Ovary (tissue), 10 donors: ENCODE measurements at places on chromosomes 13 and 19. TPM values are rescaled to one million over a fixed set of nuclear protein-coding genes. Genes with fewer than 3 reads are reported as not detected.
A peak's percentile ranks its signal among the peaks of the same experiment; 100 is the strongest.

DNA sequence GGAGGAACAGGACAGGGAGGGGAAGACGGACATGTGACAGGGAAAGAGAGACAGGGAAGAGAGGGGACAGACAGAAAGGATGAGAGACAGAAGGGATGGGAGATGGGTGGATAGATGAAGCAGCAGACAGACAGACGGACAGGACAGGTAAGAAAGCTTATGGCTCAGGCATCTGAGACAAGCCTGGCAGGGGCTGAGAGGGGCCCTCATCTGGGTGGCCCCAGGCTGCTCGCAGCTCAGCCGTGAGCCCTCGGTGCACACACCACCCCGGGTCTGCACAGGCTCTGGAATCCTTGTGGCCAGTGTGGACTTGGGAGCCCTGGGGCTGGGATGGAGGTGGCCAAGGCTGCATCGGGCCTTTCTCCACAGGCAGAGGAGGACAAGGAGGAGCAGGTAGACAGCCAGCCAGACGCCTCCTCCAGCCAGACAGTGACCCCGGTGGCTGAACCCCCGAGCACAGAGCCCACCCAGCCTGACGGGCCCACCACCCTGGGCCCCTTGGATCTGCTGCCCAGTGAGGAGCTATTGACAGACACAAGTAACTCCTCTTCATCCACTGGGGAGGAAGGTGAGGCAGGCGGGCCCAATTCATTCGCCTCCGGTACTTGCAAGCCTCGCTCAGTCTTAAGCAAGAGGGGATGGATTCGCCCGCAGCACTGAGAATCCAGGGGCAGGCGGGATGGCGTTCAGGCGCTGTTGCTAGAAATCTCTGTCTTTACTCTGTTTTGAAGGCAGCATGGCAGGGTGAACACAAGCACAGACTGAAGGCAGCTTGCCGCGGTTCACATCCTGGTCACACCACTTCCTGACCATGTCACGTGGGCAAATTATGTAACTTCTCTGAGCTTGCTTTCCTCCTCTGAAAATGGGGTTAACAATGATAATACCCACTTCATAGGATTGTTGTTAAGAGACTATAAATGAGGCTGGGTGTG lies 14.0 kb downstream of the GRAMD1A start:
- H3K27me3 ChIP-seq, result no peaks in the 10 kb centered on the region
- H3K4me1 ChIP-seq, result no peaks in the 10 kb centered on the region
- H3K36me3 ChIP-seq, result no peaks in the 10 kb centered on the region
- H3K27ac ChIP-seq, result no peak overlapping the region
- DNase-seq, result no peak

- H3K4me1 ChIP-seq, result no peaks in the 10 kb centered on the region
- no peak overlapping the region for H3K4me3 ChIP-seq
- H3K27me3 ChIP-seq, result no peaks in the 10 kb centered on the region
- H3K36me3 ChIP-seq, result no peaks in the 10 kb centered on the region
Observed at GRCh38 chr19:7386308-7386707, 37.6 kb downstream of the ARHGEF18 start.

- DNase-seq, result no peak
- no peak overlapping the region for H3K27ac ChIP-seq
- no peaks in the 10 kb centered on the region for H3K36me3 ChIP-seq
- peaks cover 11% of the 10 kb centered on the region for H3K4me1 ChIP-seq
- H3K27me3 ChIP-seq, result no peaks in the 10 kb centered on the region
Observed at GRCh38 chr19:35320065-35320713, 8.8 kb upstream of the CD22 start.

DNA sequence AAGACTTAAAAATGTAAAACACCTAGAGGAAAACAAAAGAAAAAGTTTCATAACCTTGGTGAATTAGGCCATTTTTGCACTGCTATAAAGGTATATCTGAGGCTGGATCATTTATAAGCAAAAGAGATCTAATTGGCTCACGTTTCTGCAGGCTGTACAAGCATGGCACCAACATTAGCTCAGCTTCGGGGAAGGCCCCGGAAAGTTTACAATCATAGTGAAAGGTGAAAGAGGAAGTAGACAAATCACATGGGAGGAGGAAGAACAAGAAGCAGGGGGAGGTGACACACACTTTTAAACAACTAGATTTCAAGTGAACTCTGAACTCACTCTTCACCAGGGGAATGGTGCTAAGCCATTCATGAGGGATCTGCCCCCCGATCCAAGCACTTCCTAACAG lies 1358.5 kb upstream of the PCDH9 start:
- H3K4me1 ChIP-seq, result no peaks in the 10 kb centered on the region
- H3K4me3 ChIP-seq, result no peak overlapping the region
- no peak for DNase-seq
- no peak overlapping the region for H3K27ac ChIP-seq

DNA sequence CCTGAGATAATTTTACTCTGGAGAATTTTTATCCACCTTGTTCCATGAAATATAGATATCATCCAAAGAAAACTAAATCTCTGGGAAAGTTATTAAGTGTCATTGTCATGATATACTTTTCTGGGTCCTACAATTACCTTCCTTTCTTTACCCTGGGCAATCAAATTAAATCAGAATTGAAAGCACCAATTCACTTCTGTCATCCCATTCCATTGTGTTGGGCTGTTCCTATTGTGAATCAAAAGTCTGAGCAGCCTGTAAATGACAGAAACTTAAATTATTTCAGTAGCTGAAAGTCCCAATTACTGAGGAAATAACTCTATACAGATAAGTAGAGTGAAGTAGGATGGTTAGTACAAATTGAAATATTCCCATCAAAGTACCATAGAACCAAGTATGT lies 1284.2 kb downstream of the EFNB2 start:
- no peak overlapping the region for H3K27ac ChIP-seq
- H3K36me3 ChIP-seq, result no peaks in the 10 kb centered on the region
- H3K4me1 ChIP-seq, result no peaks in the 10 kb centered on the region
- H3K4me3 ChIP-seq, result no peak overlapping the region
- no peak for DNase-seq

DNA sequence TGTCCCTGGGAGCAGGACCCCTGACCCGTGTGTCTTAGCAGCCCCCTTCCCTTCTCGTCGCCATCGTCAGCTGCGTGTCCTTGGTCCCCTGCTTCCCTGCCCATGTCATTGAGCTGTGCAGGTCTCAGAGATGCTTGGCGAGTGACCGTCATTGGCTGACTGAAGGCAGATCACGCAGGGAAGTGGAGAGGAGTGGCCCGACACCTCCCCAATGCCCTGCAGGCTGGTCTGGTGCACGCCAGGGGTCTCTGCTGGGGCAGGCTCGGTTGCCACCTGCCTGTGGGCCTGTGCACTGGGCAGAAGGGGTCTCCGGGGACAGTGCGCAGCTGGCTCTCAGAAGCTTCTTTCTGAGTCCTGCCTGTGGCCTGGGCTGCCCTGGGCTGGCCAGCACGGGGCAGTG lies 6.2 kb downstream of the GNA11 start:
- no peak overlapping the region for H3K27ac ChIP-seq
- no peaks in the 10 kb centered on the region for H3K27me3 ChIP-seq
- H3K36me3 ChIP-seq, result no peaks in the 10 kb centered on the region
- peaks cover 48% of the 10 kb centered on the region for H3K4me1 ChIP-seq
- H3K4me3 ChIP-seq, result no peak overlapping the region
- DNase-seq, result no peak

GRCh38 chr13:100674872-100675660 lies 471 bp upstream of the TMTC4 start:
- DNase-seq, result peak; percentile 100
- H3K36me3 ChIP-seq, result no peaks in the 10 kb centered on the region
- H3K4me3 ChIP-seq, result peak overlapping the region; percentile 68

GRCh38 chr19:53865523-53865917 lies 2.2 kb upstream of the MYADM start:
- H3K4me3 ChIP-seq, result no peak overlapping the region
- no peak overlapping the region for H3K27ac ChIP-seq
- no peak for DNase-seq
- peaks cover 6% of the 10 kb centered on the region for H3K4me1 ChIP-seq
- H3K36me3 ChIP-seq, result no peaks in the 10 kb centered on the region
- H3K27me3 ChIP-seq, result no peaks in the 10 kb centered on the region

DNA sequence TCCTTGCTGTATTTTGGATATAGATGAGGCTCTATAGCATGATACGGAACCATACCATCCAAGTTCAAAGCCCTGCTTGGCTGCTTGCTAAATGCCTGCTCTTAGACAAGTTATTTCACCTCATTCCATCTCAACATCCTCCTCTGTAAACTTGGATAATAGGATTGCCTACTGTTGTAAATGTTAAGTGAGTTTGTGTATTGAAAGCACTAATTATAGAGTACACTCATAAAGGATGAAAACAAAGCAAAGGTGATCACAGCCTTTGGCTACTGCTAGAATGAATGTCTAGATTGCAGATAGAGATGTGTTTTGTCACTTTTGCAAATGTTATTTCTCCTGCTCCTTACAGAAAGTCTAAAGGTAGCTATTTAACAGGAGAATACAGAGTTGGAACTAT lies 34.3 kb upstream of the STARD13 start:
- H3K4me3 ChIP-seq, result no peak overlapping the region
- DNase-seq, result no peak
- H3K27ac ChIP-seq, result no peak overlapping the region
- no peaks in the 10 kb centered on the region for H3K27me3 ChIP-seq

DNA sequence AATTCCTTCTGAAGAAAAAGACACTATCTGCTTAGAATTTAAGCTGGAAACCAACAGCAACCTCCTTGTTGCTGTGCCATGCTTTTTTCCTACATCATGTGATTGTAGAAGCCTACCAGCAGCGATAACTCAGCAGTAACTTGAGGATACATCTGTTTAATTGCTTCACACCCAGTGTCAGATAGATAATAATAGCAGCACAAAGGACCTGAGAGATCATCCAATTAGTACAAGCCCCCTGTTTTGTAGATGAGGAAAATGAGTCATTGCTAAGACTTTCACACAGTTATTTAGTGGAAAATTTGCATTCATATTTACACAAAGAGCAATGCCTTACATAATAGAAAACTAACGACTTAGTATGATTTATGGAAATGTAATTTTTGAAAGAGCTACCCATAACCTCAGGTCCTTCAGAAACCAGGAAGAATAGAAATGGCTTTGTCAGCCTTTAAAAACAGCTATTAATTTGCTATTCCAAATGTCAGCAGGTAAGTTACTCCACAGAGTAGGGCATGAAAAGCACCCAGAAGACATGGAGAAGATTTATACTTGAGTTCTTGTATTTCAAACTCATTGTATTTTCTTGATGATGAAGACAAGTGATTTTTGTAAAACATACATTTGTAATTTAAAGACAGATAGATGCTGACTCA lies 93.7 kb upstream of the SGCG start:
- no peaks in the 10 kb centered on the region for H3K4me1 ChIP-seq
- H3K4me3 ChIP-seq, result no peak overlapping the region
- H3K27me3 ChIP-seq, result no peaks in the 10 kb centered on the region
- no peak for DNase-seq

DNA sequence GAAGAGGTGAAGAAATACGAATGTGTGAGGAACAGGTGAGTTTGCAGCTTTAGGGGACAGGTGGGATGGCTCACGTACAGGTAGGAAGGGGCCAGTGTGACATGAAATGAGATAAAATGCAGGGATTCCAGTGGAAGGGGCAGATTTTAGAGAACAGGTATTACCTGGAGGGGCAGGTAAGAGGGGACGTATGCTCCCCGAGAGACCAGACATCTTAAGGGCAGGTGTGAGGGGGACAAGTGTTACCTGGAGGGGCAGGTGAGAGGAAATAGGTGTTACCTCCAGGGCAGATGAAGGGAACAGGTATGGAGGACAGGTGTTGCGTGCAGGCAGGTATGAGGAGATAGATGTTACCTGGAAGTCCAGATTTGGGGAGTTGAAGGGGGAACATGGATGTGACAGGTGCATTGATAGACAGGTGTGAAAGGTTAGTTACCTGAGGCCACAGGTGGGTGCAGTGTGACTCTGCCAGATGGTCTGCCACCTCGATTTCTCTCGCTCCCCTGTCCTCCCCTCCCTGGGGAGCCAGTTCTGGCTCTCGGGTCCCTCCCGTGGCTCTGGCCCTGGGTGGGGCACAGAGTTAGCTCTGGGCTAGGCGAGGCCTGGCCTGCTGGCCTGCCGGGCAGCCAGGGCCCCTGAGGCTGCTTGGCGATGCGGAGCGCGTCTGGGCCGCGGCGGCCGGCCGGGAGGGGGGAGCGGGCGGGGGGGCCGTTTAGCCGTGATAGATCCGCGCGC lies 2.1 kb downstream of the ERFL start:
- H3K36me3 ChIP-seq, result no peaks in the 10 kb centered on the region
- no peak overlapping the region for H3K27ac ChIP-seq
- DNase-seq, result no peak

- H3K36me3 ChIP-seq, result no peaks in the 10 kb centered on the region
- H3K4me1 ChIP-seq, result no peaks in the 10 kb centered on the region
- H3K27me3 ChIP-seq, result peaks cover 6% of the 10 kb centered on the region
- H3K27ac ChIP-seq, result no peak overlapping the region
- no peak for DNase-seq
Observed at GRCh38 chr13:99996381-99996973, 14.9 kb downstream of the ZIC2 start.

DNA sequence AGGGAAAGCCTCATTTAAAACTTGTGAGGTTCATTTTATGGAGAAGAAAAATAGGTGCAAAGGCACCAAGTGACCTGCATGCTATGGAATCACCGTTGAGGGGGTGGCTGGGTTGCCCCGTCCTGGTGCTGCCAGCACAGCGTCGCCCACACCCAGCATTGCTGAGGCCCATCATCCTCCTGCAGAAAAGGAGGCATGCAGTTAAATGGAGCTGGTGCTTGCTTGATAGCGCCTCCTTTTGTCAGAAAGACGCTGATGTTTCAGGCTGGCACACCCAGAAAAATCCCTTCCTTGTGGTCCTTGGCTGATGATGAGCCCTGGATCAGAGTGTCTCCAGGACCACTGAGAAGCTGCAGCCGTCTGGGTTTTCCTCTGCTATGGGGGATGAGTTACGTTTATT lies 36.9 kb downstream of the DHRS12 start:
- H3K36me3 ChIP-seq, result no peaks in the 10 kb centered on the region
- no peak overlapping the region for H3K4me3 ChIP-seq
- DNase-seq, result no peak
- H3K4me1 ChIP-seq, result peaks cover 20% of the 10 kb centered on the region
- no peak overlapping the region for H3K27ac ChIP-seq
- H3K27me3 ChIP-seq, result no peaks in the 10 kb centered on the region

- no peaks in the 10 kb centered on the region for H3K36me3 ChIP-seq
- H3K4me3 ChIP-seq, result no peak overlapping the region
- no peak for DNase-seq
- peaks cover 10% of the 10 kb centered on the region for H3K4me1 ChIP-seq
- no peaks in the 10 kb centered on the region for H3K27me3 ChIP-seq
Observed at GRCh38 chr13:97342136-97342535, 91.8 kb upstream of the RAP2A start.

ELSPBP1 gene
- total RNA-seq, result not detected

LGALS7 gene
- total RNA-seq, result 0.79 TPM

TMEM59L gene
- total RNA-seq, result 0.52 TPM

ZNF560 gene
- not detected for total RNA-seq

COL5A3 gene
- total RNA-seq, result 1.7 TPM

CXCL17 gene
- not detected for total RNA-seq
